ENCODE measurements at places on chromosomes 5 and 9. TPM values are rescaled to one million over a fixed set of nuclear protein-coding genes. Genes with fewer than 3 reads are reported as not detected.
A peak's percentile ranks its signal among the peaks of the same experiment; 100 is the strongest.

ZDHHC11 gene
- total RNA-seq, result 47.6 TPM

NMUR2 gene
- not detected for total RNA-seq

SLC1A3 gene
- 14.5 TPM for total RNA-seq

RASEF gene
- 14.1 TPM for total RNA-seq

DNA sequence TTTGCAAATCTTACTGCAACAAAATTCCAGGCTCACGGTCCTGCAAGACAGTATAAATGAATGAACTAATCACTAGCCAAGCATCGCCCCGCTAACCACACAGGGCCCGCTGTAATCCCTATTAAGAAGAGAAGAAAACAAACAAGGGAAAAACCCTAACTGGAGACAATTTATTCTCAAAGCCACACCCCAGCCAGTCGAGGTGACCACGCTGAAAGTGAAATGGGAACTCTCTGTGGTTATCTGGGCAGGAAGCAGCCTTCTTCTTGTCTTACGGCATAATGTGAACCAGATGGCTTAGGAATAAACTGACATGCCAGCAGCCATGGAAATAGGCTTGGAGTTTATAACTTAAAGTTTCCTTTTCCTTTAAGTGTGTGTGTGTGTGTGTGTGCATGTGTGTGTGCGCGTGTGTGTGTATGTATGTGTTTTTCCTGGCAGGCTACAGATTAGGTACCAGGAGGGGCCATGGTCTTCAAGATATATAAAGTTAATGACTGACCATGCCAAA lies 120.2 kb downstream of the SEMA6A start:
- H3K4me1 ChIP-seq, result peaks cover 43% of the 10 kb centered on the region
- H3K27ac ChIP-seq, result peak overlapping the region; percentile 26
- no peaks in the 10 kb centered on the region for H3K27me3 ChIP-seq

GRCh38 chr9:76827296-76828080 lies 63.2 kb downstream of the PCA3 start:
- no peak overlapping the region for H3K27ac ChIP-seq
- H3K4me3 ChIP-seq, result no peak overlapping the region
- no peak for DNase-seq
- no peaks in the 10 kb centered on the region for H3K36me3 ChIP-seq
- peaks cover 2% of the 10 kb centered on the region for H3K4me1 ChIP-seq
- H3K27me3 ChIP-seq, result peaks cover 24% of the 10 kb centered on the region

Data from progenitor cell of endocrine pancreas (in vitro differentiated cells).